ENCODE measurements at places on chromosomes 4 and X.
A peak's percentile ranks its signal among the peaks of the same experiment; 100 is the strongest.

DNA sequence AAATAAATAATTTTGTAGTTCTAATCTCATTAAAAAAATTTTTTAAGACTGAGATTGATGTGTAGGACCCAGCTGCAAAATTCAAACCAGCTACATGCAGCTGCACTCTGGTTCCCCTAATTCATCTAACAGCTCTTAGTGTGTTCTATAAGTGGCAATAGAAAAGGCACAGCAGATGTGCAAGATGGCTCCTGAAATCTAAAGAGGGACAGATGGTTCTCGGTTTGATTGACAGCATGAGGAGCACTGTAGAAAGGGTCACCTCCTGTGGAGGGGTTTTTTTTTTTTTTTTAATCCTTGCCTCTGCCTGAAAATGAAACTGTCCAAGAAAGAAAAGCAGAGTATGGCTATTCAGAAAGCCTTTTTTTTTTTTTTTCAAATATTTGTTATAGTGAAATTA, 16.9 kb upstream of the OCIAD1 start:
- no peak for DNase-seq

- DNase-seq: no peak
These were observed 323.2 kb downstream of the ARHGAP24 start for GRCh38 chr4:85798012-85798770.

GRCh38 chr4:63036159-63036866, 1372.9 kb downstream of the TECRL start:
- peak; percentile 4 for DNase-seq

- no peak for DNase-seq
These were observed 8.1 kb downstream of the SNX25 start for GRCh38 chr4:185217408-185217975.

DNA sequence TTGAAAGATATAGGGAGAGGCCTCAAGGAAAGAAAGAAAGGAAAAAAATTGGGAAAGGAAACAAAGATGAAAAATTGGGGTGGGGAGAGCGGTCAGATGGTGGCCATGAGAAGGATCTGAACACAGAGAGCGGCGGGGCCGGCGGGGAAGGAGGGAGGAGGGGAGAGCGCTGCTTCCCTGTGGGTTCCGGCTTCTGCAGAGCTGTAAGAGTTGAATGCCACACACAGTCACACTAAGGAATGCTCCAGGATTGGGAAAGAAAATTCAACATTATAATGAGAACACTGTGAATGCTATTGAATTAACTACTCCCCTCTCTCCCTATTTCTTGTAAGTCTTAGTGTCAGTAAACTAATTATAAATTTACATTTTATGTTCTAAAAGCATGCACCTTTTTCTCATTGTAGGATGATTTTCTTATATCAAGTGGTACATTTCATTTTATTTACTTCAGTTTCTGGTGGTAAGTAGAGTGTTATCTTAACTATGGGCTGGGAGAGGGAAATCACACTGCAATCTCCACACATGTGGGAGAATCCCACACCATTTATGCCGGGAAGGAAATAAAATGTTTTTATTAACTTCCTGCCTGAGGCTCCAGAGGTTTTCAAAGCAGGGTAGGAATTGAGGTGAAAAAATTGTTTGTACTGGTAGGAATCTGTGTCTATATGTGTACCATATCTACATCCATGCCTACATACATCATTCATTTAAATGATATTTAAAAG, 904 bp downstream of the F11 start:
- DNase-seq: no peak

DNA sequence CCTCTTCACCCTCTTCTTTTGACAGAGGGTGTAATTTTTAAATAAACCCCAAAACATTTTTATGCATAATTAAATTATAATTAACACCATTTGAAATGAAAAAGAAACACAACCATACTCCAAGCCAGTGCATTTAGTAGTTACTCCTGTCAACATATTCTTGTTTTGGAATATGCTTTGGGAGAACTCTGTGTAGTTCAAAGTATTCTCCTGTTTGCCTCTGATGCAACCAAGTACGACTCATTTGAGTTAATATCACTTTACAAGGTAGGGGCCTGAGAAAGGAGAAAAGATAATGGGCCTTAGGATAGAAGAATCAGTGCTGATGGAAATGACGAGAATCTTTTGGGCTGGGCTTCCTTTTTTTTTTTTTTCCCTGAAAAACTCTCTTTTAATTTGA, 2.7 kb downstream of the PTPN13 start:
- peak; percentile 44 for DNase-seq

GRCh38 chr4:48324281-48324680, 17.0 kb upstream of the SLAIN2 start:
- no peak for DNase-seq

DNA sequence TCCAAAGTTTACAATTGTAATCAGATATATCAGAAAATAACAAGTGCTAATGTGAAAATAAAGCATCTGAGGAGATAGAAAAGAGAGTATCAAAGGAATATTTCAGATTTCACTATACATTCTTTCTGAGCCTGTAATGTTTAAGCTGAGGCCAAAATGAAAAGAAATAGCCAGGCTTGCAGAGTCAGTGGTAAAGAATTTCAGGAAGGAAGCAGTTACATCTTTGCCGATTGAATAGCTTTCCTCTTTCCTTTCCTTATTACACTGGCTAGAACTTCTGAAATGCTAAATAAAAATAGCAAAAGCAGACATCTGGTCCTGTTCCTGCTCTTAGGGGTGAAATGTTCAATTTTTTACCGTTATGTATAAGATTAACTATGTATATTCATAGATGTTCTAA, 1441.6 kb upstream of the PCDH7 start:
- DNase-seq: peak; percentile 79

GRCh38 chr4:123835831-123836590, 439.4 kb downstream of the SPRY1 start:
- DNase-seq: no peak

GRCh38 chr4:100986360-100986868, 360.9 kb downstream of the PPP3CA start:
- DNase-seq: no peak

GRCh38 chr4:145716200-145716599, 36.3 kb downstream of the C4orf51 start:
- DNase-seq: no peak

GRCh38 chrX:70769659-70770227, 138.8 kb downstream of the TEX11 start:
- DNase-seq: peak; percentile 15

- DNase-seq: no peak
These were observed 356.4 kb downstream of the KLHL4 start for GRCh38 chrX:87874043-87874442.

GRCh38 chrX:78796916-78797315, 49.4 kb downstream of the LPAR4 start:
- DNase-seq: no peak

DNA sequence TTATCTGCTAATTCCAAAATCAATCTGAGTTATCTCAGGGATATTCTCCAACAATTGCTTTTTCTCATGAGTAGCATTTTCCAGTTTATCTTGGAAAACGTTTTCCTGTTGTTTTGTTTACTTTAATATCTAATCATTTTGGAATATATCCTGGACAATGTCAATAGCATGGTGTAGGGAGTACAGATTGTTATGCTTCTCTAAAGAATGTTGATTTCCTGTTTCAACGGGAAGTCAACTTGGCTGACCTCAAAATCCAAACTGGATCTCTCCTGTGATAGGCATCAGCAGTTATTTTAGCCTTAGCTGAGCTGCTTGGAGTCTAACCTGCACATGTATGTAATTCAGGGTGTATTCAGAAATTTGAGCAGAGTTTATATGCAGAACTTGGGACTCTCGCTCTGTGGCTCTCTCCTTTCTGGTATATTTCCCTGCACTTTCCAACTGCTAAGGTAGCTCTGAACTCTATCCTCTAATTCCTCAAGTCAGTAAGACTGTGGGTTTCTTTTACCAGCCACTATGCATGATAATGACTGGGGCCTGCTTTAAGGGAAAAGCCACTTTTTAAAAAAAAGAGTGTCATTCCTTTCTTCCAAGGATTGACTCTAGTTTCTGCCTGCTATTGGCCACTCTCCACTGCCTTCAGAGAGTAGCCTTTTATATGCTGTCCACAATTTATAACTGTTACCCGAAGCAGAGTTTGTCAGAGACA, 7.7 kb downstream of the PRSS48 start:
- no peak for DNase-seq

- no peak for DNase-seq
These were observed 44.2 kb upstream of the SCRG1 start for GRCh38 chr4:173443121-173443520.

Measured in ELR (cell line).